Amniotic epithelial cell (primary cell): ENCODE measurements at places on chromosomes 1 and 21.

- no peak for DNase-seq
These were observed 67.0 kb downstream of the AGPAT3 start for GRCh38 chr21:43932005-43932404.

DNA sequence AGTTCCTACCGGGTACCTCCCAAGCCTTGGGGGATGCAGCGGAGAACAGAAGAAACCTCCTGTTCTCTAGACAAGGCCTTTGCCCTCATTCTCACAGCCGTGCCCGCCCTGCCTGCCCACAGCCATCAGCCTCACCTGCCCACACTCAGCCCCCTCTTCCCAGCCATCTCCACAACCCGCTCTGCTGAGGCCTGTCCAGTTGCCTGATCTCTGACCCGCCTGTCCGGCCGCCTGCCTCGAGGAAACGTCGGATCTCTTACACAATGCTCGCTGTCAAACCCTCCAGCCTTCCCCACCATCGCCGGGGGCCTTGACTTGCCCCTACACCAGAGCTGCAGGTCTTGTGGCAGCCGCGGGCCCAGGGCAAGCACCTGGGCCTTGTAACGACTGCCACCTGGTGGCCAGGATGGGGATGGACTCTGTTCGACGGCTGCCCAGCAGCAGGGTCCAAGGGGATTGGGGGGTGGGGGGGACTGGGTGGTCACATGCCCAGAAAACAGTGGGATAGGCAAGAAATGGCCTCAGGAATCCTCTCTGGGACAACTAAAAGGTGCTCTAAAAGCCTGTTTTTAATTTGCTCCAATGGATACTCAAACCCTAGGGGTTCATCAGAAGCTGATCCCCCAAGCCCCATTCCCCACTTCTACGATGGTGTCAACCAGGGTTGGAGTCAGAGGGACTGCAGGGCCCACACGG is 31.0 kb downstream of the SLC45A1 start:
- DNase-seq: peak; percentile 73

DNA sequence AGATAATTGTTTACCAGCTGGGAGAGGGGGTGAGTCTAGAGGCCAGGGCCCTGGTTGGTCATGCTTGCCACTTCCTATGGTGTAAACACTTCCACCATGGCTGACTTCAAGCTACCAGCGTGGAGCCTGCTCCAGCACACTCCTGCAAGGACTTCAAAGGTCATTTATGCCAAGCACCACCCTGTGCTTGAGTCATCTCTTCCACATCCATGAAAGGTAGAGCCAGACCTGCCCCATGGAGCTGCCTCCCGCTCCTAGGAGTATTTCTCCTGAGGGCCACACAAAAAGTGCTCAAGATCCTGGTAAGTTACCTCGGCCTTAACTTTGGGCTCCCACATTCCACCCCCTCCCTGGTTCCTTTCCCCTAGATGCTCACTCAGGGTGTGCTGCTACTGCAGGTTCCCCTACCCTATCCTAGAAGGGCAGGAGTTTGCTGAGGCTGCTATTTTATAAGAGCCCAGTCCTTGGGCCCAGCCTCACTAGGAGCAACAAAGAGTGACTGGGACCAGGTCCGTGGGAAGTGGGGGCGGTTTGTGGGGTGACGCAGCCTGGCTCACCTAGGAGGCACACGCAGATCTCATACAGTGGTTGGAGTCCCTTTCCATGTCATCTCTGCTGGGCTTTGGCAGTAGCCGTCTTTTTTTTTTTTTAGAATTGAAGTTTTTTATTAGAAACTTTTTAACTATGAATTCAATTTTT is 2.4 kb downstream of the RAB7B start:
- DNase-seq: no peak

- DNase-seq: no peak
These were observed 8.5 kb downstream of the INKA2 start for GRCh38 chr1:111730706-111731105.

DNA sequence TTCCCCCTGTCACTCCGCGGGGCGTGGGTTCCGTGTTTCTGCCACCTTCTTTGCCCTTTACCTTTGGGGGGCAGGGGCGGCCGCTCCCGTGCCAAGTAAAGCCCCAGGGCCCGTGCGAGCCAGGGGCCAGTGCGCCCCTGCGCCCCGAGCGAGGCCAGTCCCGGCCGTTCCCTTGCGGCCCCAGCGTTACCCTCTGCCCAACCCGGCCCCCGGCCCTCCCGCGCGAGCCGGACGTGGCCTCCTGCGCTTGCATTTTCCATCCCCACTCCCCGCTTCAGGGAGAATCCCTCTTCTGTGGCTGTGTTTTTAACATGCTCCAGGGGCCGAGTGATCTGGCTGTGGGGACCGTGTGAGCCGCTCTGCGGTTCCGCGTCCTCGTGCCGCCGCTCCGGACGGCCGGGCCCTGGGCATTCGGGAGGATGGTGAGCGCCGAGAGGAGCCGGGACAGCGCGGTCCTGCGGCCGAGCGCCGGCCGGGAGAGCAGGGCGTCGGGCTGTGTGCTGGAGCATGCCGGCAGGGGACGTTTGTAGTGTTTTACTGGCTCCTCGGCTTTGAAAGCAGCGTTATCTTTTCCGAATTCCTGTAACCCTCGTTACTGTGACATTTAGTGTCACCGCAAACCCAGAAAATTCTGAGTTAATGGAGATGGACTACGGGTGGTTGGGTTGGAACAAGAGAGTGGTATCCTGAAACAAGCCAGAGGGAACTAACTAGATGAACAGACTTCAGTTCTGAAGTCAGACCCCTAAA is 1.0 kb downstream of the GALNT2 start:
- no peak for DNase-seq

GRCh38 chr21:33395891-33396331 is 7.3 kb upstream of the IFNGR2 start:
- peak; percentile 75 for DNase-seq

DNA sequence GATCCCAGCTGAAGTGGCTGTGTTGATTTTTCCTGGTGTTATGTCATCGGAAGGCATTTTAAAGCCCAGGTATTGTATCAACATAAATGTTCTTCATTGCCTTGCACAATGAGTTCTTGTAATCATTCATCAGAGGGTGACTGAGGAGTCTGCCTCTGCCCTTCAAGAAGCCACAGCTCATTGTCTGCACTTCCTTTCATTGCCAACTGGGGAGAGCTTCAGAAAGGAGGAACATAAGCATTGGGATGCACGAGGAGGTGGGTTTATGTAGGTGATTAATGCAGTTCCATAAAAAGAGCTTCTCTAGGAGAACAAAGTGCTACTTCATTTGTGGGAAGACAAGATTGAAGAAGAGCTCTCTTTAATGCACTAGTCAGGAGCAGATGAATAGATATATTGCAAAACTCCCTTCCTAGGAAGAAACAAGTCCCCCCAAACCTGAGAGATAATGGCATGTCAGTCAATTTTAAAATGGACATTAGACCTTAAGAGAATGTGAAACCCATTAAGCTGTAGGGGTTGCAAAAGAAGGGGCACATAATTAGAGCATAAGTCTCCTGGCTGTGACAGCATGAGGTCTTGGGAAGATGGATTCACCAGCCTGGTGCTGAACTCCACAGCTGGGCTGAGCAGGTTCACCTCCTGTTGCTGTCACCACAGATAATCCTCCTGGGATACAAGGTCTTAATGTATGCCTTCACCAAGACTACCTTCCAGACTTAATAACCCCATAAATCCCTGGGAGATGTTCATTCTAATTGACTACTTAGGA is 124.6 kb downstream of the BACH1 start:
- DNase-seq: peak; percentile 12

- DNase-seq: peak; percentile 64
These were observed 348.8 kb downstream of the RYR2 start for GRCh38 chr1:237390823-237391222.
